WERI-Rb-1 (cell line): ENCODE measurements at places on chromosomes 5 and 9.

DNA sequence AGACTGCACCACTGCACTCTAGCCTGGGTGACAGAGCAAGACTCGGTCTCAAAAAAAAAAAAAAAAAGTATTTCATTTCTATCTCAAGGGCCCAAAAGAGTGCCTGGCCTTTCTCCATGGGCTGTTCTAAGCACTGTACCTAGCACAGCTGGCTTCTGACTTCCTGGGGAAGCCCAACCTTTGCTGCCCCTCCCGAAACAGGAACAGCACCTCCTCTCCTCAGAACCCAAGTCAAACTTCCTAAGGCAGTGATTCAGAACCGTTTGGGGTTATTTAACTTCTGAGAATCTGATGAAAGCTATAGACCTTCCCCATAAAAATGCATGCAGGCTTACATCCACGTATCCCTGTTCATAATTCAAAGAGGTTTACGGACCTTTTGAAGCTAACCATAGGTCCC is 57.8 kb downstream of the NRG2 start:
- DNase-seq = no peak

GRCh38 chr9:137982200-137982599 is 104.6 kb downstream of the CACNA1B start:
- no peak for DNase-seq

DNA sequence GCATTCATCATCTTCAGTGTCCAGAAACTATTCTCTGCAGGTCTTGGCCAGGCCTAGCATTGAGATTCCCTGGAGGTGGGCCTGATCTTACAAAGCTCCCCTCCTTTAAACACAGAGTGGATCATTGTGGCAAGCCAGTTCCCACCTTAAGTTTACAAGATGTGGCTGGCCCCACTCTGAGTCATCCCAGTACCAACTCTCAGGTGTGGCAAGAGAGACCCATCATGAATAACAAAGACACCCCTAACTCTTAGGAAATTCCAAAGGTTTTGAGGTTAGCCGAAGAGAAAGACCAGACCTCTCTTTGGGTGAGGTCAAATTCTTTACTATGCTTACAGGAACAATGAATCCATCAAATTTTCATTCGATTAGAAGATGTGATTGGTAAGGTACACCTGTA is 78.2 kb downstream of the RFK start:
- DNase-seq = no peak

GRCh38 chr9:136098844-136099243 is 3.8 kb upstream of the NACC2 start:
- no peak for DNase-seq

- no peak for DNase-seq
Observed at GRCh38 chr9:123769719-123770118, 160.2 kb downstream of the DENND1A start.

GRCh38 chr5:133967124-133967523 is 1.3 kb downstream of the C5orf15 start:
- no peak for DNase-seq

DNA sequence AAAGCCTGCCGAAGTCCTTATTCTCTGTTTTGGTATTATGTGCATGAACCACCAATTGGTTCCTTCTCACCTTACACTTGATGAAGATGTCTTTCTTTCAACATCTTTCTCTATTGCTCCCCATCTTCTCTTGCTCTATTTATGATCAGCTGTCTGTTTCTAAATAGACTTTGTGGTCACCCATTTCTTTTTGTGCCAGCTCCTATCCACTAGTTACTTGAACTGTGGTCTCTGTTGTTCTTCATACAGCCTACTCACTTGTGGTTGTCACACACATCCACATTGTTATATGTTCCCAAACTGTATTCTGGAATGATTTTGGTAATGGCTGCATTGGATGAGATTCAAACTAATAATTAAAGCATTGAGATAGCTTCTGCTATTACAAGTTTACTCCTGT is 11.4 kb downstream of the VCAN start:
- DNase-seq = no peak

DNA sequence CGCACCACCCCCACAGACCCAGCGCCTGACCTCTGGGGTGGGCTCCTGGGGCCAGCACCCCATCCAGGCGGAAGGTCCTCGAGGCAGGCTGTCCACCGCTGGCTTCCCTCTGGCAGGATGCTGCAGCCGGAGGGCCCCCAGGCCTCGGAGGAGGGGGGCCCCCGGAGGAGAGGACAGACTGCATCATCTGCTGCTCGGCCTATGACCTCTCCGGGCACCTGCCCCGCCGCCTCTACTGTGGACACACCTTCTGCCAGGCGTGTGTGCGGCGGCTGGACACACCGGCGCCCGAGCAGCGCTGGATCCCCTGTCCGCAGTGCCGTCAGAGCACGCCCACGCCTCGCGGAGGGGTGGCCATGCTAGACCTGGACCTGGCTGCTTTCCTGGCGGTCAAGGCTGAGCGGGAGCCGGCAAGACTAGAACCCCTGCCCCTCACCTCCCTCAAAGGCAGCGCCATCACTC is 1.2 kb downstream of the RNF224 start:
- no peak for DNase-seq

DNA sequence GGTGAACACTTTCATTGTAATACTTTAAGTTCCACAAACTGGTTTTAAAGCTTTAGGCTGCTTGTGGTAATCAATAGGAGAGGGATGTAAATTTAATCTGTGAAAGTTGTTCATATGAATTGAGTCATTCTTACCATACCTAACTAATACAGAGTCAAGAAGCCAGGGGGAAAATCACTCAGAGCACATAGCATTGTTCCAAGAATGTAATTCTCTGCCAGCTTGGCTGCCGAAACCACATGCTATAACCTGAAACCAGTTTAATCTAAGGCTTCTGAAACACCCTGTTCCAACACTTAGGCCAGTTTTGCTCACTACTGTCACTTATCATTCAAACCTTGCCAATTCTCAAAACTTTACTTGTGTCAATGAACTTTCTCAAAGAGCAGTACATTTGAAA is 528.8 kb upstream of the GRAMD2B start:
- DNase-seq = no peak

DNA sequence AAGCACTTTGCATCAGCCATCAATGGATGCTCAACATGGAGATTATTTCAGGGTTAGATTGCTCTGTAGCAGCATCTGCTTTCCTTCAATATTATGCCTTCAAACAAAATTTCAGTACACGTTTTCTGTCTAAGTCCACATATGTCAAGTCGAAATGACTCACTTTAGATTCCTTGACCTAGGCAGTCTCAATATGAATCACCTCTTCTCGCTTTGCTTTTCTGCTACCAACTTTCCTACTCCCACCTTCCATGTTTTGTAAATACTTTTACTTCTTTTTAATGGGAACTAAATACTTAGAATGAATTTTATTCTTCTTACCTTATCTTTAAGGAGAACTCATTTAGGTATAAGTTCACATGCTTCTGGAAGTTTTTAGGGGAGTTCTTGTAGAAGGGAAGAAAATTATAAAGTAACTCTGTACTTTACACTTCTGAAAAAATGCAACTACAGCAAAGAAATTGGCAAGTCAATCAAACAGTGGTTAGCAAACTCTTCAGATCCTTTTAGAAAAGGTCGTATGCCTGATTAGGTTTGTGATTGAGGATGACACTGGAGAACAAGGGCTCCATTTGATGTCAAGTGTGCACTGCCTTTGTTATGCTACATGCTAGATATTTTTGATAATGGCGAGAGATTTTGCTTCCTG is 478.5 kb upstream of the SMARCA2 start:
- DNase-seq = no peak

DNA sequence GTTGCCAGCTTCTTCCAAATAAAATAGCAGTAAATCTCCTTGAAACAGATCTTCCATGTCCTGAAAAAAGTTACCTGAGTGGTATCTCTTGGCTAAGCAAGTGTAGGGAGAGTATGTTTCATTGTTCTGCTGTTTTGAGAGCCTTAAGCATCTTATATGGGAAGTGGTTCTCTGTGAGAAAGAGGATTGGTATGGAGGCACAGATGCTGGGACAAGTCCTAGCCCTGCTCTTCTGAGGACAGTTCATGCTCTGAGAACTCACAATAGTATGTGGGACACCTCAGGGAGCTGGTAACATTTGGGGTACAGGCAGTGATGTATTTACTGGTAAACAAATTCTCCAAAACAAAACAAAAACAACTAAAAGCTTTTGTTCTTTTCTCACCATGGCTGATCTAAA is 2.0 kb downstream of the PPP3R2 start:
- no peak for DNase-seq

GRCh38 chr5:61609840-61610677 is 278.0 kb downstream of the ZSWIM6 start:
- no peak for DNase-seq

GRCh38 chr9:77454663-77455062 is 193.5 kb downstream of the GNA14 start:
- DNase-seq = no peak

DNA sequence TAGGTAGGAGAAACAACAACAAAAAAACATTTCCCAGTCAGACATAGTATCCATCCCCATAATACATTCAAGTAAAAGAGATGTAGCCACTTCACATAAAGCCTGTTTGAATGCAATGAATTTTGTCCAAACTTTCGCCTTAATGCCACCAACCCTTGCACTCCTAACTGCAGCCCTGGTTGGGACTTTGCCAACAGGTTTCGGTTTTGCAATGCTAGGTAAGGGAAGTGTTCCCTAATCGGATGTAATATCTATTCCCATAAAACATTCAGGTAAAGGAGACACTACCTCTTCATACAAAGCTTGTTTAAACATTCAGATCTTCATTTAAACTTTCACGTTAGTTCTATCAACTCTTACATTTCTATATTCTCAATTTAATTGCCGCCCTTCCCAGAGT is 336.1 kb downstream of the DRD1 start:
- DNase-seq = no peak

GRCh38 chr5:50365426-50366251 is 75.4 kb downstream of the EMB start:
- DNase-seq = no peak

- no peak for DNase-seq
Observed at GRCh38 chr5:5330728-5331452, 91.6 kb upstream of the ICE1 start.

DNA sequence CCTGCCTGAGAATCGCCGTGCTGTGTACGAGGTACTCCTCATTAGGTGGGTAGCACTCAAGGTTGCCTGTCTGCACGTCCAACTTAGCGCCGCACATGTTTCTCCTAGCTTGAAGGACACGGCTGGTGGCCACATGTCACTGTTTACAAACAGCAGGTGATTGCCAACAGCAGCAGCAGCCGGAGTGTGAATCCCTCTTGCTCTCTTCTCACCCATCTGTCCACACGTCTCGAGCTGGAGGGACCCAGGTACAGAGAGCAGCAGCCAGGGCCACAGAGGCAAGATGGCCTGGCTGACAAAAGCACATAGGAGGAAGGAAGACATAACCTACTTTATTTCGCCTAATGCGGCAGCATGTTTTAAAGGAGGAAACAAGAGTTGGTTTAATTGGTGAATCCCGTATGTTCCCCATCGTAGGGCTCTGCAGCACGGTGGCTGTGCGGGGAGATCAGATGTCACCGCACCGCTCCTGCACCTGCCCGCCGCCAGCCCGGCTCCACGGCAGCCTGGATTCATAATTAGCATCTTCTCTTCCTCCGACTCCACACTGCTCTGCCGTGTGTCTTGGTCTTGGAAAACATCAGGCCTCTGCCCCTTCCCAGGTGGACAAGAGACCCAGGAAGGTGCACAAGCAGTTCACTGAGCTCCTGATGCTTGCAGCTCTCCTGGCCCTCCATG is 201.6 kb upstream of the IRX1 start:
- no peak for DNase-seq

- no peak for DNase-seq
Observed at GRCh38 chr5:169197343-169197742, 103.6 kb downstream of the SLIT3 start.

GRCh38 chr5:158874792-158875191 is 224.9 kb downstream of the EBF1 start:
- DNase-seq = no peak

- no peak for DNase-seq
Observed at GRCh38 chr5:143114481-143114880, 289.0 kb downstream of the NR3C1 start.

GRCh38 chr9:23938908-23939307 is 112.9 kb upstream of the ELAVL2 start:
- no peak for DNase-seq

GRCh38 chr9:82673201-82673600 is 389.7 kb downstream of the RASEF start:
- no peak for DNase-seq

DNA sequence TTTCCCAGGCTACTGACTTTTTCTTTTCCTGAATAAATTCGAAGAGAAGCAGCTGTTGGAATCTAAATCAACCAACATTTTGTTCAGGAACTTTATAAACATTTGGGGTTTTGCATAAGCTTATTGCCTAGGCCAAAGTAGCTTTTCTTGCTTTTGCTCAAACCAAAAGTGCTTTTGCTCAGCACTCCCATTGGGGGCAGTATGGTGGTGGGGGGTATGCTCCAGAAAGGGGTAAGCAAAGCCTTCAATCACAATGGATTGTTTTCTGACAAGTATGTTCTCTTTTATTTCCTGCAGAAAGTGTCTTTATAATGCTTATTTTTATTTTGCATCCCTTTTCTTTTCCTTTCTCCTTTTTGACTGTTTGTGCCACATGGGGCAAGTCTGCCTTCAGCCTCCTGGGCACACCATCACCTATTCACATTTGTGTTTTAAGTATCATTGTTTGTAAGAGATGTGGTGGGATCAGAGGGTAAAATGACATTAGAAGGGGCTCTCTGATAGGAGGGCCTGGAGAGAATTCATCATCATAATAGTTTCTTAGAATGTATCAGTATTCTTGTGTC is 86.0 kb downstream of the PRDM6 start:
- no peak for DNase-seq
